ENCODE measurements at places on chromosomes 11 and 22.

DNA sequence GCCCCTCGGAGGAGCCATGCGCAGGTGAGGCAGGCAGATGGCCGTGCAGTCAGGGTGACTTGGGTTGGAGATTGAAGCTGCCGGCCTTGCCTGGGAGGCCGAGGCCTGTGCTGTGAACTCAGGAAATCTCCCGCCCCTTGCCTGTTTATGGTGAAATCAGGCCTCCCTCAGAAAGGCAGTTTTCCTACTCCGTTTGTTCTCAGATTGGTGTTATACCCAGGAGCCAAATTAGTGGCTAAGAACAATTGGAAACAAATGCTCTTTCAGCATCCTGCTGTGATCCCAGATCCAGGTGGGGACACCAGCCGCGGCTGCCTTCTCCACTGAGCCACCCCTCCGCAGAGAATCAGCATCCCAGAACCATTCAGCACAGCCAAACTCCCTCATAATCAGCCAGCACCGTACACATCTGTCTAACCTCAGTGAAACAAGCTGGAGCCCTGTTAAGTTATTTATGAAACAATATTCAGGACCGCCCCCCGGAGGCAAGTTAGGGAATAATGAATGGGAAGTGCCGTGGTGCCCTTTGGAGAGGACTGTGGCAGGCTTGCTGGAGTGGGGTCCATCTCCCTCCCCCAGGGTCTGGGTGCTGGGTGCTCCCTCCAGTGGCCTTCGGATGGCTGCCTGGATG, 60.0 kb downstream of the PKNOX2 start:
- DNase-seq: no peak

DNA sequence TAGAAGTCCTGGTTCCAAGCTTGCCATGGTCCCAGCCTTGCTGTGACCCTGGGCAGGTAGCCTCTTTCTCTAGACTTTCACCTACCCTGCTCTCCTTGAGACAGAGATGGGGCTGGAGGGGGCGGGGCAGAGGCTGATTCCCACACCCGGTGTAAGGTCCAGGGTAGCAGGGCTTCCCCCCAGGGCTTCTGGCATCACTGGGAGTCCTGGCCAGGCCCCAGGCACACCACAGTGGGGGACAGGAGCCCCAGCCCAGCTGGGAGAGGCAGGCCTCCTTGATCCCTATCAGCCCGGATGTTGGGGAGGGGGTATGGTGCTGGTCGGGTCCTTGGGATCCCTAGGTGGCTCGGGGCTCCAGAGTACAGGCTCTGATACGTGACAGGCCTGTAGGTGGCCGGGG, 1.7 kb upstream of the NUDT8 start:
- no peak for DNase-seq

DNA sequence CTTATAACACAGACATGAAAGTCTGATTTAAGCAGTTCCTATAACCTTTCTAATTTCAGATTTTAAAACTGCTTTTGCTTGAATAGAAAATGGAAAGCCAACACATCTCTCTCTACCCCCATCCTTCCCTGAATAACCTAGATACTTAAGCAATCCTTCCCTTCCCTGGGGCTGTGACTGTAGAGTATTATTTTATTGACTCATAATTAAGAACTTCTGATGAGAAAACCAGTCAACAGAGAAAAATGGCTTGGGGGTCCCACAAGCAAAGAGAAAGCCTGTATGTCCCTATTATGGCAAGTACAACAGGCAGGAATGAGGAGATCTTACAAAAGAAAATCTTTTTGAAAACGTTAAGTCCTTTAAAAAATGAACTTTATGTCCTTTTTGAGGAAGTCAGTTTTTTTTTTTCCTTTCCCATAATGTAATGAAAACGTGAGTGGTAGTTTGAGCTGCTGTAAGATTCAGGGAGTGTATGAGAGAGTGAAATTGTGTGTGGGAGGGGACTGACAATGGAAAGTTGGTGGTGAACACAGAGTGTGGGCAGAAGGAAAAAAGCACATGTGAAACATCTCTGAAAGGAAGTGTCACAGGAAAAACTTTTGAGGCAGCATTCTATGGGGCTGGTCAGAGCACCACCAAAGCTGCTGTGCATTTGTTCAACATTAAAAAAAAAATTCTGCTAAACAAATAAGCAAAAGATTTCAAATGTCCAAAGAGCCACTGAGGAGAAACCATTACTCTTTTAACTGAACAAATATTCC, 154.6 kb downstream of the MAML2 start:
- no peak for DNase-seq

DNA sequence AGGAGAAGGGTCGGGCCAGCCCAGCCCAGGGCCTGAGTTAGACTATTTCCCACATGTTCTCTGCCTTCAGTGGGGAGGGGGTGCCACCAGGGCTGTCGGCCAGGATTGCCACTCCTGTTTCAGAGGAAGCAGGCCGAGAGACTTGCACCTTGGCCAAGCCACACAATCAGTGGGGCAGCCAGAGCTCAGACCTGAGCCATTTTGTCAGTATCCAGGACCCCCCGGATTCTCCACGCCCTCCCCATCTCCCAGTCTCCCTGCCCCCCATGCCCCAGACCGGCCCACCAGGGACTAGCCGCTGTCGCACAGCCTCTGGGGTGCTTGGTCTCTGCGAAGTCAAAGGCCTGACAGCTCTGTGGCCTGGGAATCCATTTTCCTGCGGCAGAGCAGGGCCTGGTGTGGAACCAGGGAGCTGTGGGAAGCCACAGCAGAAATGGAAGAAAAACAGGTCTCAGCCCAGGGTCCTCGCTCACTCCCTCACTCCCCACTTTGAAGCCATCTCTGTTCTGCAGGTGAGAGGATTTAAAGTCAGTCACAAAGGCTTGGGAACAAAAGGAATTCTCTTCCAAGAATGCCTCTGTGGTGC, 25.5 kb upstream of the MGAT3 start:
- no peak for DNase-seq

DNA sequence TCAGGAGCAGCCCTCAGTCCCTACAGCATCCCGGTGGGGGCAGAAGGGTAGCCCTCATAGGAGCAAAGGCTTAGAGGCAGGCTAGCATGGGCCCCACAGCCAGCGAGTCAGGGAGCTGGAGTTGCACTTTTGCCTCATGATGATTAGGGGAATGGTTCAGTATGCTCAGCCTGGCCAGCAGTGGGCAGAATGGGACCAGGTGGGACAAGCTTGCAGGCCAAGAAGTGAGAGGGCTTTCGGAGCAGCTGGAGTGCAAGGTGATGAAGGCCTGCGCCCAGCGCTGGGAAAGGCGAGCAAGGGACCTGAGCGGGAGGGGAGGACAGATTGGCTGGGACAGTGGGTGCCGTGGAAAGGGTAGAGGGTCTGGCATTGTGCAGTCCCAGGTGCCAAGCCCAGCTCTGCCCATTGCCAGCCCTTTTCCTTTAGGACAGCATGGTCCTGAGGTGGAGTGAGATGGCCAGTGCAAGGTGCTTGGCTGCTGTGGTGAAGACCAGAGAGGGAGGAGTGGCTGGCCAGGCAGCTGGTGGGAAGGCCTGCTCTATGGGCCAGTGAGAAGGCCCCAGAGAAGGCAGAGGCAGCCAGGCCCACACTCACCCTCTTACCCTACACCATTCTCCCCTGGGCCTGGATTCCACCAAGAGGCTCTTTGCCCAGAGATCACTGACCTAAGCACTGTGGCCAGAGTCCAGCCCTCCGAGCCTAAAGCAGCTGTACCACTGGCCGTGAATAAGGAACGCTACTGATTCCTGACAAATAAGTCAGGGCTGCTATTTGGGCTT, 47.9 kb upstream of the SUSD2 start:
- DNase-seq: no peak

DNA sequence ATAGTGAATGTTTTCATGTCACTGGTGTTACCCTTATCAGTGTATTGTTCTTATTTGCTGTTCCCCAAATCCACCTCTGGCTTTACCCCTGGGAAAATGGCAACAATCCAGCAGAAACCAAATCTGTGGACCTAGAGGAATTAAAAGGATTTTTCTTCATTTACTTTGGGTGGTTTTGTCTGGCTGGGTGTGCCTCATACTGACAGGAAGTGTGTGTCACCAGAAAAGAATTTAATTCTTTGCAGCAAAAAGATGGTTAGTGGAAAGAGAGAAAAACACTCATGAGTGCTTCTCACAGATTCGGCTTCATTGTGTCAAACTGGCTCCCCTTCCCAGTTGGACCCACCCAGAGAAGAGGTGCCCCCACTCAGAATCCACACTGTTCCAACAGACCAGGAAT, 38.9 kb downstream of the FZD4 start:
- DNase-seq: no peak

DNA sequence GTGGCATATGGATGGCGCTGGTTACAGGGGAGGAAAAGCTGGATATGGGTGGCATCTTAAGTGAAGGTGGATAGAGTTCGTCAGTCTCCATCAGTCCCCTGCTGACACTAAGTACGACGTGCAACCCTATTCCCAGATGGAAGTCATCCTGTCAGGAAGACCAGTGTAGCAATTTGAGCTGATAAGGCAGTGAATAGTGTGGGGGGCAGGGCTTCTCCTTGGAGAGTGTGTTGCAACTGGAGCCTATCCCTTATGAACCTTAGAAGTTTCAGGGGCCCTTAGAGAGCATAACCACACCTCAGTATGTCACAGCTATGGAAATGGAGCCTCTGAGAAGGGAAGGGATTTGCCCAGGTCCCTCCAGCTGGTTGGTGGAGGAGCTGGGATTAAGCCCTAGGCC, 36.1 kb upstream of the ANKK1 start:
- DNase-seq: no peak

GRCh38 chr22:47918276-47918921, 1155.9 kb downstream of the TBC1D22A start:
- DNase-seq: no peak

DNA sequence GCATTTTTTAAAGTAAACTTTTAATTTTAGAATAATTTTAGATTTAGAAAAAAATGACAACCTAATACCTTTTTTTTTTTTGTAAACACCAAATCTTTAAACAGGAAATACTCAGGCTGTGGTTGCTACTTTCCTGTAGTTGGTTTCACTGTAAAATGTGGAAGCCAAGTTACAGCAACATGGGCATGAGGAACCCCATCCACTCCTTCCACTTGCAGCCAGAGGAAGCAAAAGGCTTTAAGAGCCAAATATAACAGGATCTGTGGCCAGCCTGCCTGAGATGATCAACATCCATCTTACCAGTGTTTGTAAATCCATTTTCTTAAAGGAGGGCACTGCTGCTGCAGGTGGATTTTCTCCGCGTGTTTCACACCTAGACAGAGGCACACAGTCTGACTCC, 66.2 kb downstream of the TNRC6B start:
- DNase-seq: no peak

DNA sequence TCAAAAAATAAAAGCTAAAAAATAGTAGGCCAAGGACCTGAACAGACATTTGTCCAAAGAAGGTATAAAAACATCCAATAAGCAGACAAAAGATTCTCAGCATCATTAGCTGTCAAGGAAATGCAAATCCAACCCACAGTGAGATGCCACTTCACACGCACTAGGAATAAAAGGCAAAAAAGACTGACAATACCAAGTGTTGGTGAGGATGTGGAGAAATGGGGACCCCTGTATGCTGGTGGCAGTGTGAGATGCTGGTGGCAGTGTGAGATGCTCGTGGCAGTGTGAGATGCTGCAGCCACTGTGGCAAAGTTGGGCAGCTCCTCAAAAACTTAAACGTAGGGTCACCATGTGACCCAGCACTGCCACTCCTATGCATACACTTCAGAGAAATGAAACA, 38.0 kb downstream of the WNT7B start:
- no peak for DNase-seq

GRCh38 chr11:123382555-123383074, 47.5 kb upstream of the GRAMD1B start:
- no peak for DNase-seq

DNA sequence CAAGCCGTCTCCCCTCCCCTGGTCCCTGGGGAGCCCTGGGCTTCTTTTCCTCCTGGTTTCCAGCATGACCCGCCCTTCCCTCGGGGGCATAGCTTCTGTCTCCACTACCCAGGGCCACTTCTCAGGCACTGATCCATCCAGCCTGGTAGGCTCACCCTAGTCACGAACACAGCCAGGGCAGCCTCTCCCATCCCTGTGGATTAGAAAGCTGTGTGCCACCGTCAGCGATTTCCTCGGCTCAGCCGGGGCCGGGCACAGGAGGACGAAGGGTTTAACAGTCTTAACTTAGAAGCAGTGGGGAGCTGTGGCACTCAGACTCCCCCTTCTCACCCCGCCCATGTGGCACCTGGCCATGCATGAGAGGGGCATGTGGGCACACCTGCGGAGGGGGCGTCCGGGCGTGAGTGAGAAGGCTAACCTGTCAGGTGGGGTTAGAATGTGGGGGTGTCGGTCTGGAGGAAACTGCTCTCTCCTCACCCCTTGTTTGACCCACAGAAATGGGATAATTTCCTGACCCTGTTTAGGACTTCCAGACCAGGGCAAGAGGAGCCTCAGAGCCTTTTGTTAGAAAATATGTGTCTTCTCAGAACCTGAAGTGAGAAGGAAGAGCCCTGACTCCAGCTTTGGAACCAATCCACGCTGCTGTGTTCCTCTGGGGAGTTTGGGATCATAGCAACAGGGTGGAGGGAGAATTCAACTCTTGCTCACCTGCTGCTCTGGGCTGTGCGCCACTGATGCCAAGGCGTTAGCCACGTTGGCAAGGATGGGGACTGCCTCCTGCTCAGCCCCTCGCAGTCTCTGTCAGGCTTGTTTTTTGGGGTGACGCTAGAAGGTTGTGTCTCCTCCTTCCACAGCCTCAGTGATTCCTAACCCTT, 14.6 kb downstream of the GLB1L2 start:
- DNase-seq: no peak

DNA sequence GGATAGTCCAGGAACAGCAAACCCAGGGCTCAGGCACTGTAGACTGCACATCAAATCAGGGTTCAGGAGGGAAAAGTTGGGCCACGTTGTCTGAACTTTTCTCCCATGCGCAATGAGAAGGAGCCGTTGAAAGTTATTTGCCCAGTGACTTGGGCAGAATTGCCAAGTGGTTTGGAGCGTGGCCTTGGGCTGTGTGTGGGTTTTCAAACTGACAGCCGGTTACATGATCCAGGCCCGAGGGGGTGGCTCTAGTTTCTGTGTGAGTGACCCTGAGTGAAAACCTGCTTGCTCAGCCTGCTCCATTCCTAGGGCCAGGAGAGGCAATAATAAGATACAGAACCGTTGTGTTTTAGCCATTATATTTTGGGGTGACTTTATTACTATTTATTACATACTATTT, 20.3 kb downstream of the MB start:
- no peak for DNase-seq

- no peak for DNase-seq
Observed at GRCh38 chr11:78282821-78283220, 94.1 kb downstream of the USP35 start.

- DNase-seq: no peak
Observed at GRCh38 chr11:73003088-73003487, 139.0 kb downstream of the FCHSD2 start.

DNA sequence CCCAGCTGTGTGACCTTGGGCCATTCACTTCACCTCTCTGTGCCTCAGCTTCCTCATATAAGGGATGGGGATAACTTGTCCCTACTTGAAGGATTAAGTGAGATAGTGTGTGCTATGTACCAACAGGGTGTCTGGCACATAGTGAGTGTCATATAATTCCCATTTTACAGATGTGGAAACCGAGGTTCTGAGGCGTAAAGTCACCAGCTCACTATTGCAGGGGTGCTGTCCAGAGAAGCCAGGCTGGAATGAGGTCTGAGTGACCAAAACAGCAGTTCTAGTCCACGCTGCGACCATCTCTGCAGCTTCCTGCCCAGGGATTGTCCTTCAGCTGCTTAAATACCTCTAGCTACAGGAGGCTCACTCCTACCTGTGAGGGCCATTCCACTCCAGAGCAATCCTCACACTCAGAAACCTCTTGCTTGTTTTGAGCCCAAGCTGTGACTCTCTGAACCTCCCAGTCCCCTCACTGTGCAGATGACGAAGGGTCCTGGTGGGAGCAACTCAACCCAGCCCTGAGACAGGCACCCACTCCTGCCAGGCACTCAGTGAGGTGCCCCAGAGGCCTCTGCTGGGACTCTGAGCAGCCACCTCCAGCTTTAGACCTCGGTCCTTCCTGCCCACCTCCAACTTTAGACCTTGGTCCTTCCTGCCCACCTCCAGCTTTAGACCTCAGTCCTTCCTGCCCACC, 5.8 kb downstream of the MB start:
- DNase-seq: no peak
